ENCODE measurements at places on chromosomes 3 and 15.

DNA sequence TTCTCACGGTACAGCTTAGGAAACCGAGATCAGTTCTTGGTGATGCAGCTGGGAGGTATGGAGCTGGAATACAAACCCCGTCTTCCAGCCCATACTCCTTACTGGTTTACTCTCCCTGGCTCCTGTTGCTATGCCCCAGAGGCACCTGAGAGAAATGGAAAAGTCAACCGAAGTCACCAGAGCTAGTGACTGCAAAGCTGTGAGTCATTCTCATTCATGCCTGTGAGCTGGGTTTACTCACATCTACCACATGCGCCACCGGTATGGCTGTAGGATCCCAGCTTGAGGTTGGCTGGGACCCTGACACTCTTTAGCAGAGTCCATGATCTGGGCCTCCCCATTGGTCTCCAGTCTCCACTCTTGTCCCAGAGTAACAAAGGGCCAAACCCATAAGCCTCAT lies 111.5 kb upstream of the ETV5 start:
- no peaks in the 10 kb centered on the region for H3K4me1 ChIP-seq
- DNase-seq: no peak
- no peak overlapping the region for H3K27ac ChIP-seq
- H3K4me3 ChIP-seq: no peak overlapping the region
- H3K27me3 ChIP-seq: no peaks in the 10 kb centered on the region

DNA sequence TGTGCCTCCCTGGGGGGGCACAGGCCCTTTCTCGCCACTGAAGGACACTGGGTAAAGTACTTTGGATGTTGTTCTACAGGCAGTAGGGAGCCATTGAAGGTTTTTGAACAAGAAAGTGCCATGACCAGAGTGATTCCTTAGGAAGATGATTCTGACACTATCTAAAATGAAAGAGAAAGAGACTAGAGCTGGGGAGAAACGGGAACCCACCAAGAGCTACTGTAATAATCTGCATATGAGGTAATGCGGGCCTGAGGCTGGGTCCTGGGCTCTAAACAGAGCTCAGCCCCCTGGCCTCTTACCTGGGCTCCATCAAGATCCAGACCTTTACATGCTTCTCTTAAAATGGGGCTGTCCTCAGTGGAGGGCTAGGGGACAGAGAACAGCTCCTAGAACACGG lies 24.9 kb downstream of the GRK7 start:
- DNase-seq: no peak
- H3K27ac ChIP-seq: no peak overlapping the region
- H3K4me3 ChIP-seq: no peak overlapping the region
- no peaks in the 10 kb centered on the region for H3K4me1 ChIP-seq

- no peak overlapping the region for H3K4me3 ChIP-seq
- H3K27ac ChIP-seq: peak overlapping the region; percentile 46
- DNase-seq: no peak
- H3K27me3 ChIP-seq: no peaks in the 10 kb centered on the region
Measured at GRCh38 chr3:43388915-43389314, 102.6 kb downstream of the SNRK start.

- H3K4me3 ChIP-seq: no peak overlapping the region
- no peak for DNase-seq
- no peaks in the 10 kb centered on the region for H3K27me3 ChIP-seq
- H3K27ac ChIP-seq: no peak overlapping the region
- no peaks in the 10 kb centered on the region for H3K4me1 ChIP-seq
Measured at GRCh38 chr3:25887907-25888306, 98.0 kb downstream of the OXSM start.

- no peak overlapping the region for H3K4me3 ChIP-seq
- H3K36me3 ChIP-seq: peaks cover 58% of the 10 kb centered on the region
- no peaks in the 10 kb centered on the region for H3K27me3 ChIP-seq
- peak; percentile 68 for DNase-seq
- H3K27ac ChIP-seq: peak overlapping the region; percentile 4
Measured at GRCh38 chr3:172290457-172290856, 157.8 kb downstream of the GHSR start.

GRCh38 chr3:31728403-31728802 lies 195.7 kb downstream of the STT3B start:
- H3K4me3 ChIP-seq: no peak overlapping the region
- no peaks in the 10 kb centered on the region for H3K36me3 ChIP-seq
- no peaks in the 10 kb centered on the region for H3K27me3 ChIP-seq
- H3K4me1 ChIP-seq: peaks cover 13% of the 10 kb centered on the region

GRCh38 chr15:64841344-64842095 lies at the start of gene PLEKHO2:
PLEKHO2 (plus strand) TSS chr15:64841915; CDS start chr15:64842017, 102 bp downstream.
- no peaks in the 10 kb centered on the region for H3K27me3 ChIP-seq
- H3K4me1 ChIP-seq: peaks cover 38% of the 10 kb centered on the region
- H3K36me3 ChIP-seq: peaks cover 9% of the 10 kb centered on the region
- peak; percentile 99 for DNase-seq
- peak within 1 kb of the TSS; percentile 73 for H3K27ac ChIP-seq

GRCh38 chr15:56086566-56086965 lies 93.2 kb upstream of the NEDD4 start:
- H3K4me3 ChIP-seq: no peak overlapping the region
- no peak for DNase-seq
- no peaks in the 10 kb centered on the region for H3K36me3 ChIP-seq
- H3K4me1 ChIP-seq: no peaks in the 10 kb centered on the region

GRCh38 chr3:32685543-32686185 lies 676 bp downstream of the CNOT10 start:
- H3K27me3 ChIP-seq: no peaks in the 10 kb centered on the region
- peak; percentile 17 for DNase-seq
- peak overlapping the region; percentile 86 for H3K4me3 ChIP-seq

DNA sequence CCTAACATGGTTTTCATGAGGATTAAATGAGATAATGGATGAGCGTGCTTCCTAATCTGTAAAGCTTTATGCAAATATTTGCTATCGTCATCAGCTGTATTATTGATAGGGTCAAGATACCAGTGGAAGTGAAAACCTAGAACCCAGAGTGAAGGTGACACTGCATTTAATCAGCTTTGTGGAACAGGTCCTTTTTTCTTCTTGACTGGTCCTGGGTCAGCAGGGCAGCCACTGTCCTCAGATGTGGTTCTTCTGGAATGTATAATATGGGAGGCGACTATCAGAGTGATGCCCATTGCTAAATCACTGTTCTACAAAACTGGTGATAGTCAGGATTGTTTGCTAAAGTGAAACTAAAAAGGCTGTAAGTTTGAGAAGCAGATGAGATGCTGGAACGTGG lies 41.4 kb downstream of the SORD start:
- no peak for DNase-seq
- H3K36me3 ChIP-seq: no peaks in the 10 kb centered on the region
- peaks cover 4% of the 10 kb centered on the region for H3K4me1 ChIP-seq
- no peak overlapping the region for H3K27ac ChIP-seq

GRCh38 chr15:93088200-93088980 lies 621 bp downstream of the RGMA start:
- H3K4me3 ChIP-seq: peak overlapping the region; percentile 29
- peaks cover 15% of the 10 kb centered on the region for H3K4me1 ChIP-seq
- DNase-seq: peak; percentile 37
- no peak overlapping the region for H3K27ac ChIP-seq
- peaks cover 41% of the 10 kb centered on the region for H3K27me3 ChIP-seq
- H3K36me3 ChIP-seq: no peaks in the 10 kb centered on the region

DNA sequence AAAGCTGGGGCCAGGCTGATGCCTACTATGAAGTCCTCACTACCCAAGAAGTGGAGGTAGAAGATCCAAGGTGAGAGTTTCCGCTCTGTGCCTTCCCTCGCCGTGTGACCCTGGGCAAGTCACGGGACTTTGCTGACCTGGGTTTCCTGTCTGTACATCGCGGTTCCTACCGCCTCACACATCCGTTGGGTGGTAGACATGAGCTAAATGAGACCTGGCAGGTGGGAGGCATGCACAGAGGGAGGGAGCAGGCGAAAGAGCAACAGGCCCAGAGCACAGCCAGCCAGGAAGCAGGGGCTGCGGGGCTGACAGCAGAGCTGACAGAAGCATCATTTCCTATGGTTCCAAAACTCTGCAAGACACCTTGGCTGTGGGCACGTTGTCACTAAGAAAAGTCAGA lies 157.3 kb upstream of the BHLHE40 start:
- H3K27me3 ChIP-seq: no peaks in the 10 kb centered on the region
- H3K36me3 ChIP-seq: no peaks in the 10 kb centered on the region
- peaks cover 12% of the 10 kb centered on the region for H3K4me1 ChIP-seq
- DNase-seq: no peak
- H3K27ac ChIP-seq: no peak overlapping the region

DNA sequence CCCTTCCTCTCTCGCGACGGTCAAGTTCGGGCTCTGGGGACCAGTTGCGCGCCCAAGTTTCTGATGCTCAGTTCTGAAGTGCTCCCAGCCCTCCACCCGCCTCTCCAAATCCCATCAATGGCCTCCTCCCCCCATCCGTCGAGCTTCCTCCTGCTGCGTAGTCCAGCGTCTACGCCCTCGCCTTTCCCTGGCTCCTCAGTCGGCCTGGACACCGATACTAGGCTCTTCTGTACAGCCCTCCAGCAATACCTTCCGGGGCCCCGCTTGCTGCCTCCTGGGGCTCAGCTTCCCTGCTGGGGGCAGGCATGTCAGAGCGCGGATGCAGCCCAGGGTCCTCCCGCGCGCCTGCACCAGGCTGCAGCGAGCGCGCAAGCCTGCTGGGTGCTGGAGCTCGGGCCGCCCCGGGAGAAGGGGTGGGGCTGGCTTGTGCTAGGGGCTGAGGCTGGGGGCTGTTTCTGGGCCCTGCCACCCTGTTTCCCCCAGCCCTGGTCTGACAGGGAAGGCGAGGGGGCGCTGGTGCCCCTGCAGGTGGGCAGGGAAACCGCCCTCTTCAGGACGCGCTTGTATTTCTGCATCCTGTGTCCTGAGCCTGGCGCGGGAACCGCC lies 353.3 kb upstream of the SUCLG2 start:
- H3K27ac ChIP-seq: no peak overlapping the region
- H3K27me3 ChIP-seq: no peaks in the 10 kb centered on the region
- H3K4me1 ChIP-seq: no peaks in the 10 kb centered on the region
- no peak overlapping the region for H3K4me3 ChIP-seq

DNA sequence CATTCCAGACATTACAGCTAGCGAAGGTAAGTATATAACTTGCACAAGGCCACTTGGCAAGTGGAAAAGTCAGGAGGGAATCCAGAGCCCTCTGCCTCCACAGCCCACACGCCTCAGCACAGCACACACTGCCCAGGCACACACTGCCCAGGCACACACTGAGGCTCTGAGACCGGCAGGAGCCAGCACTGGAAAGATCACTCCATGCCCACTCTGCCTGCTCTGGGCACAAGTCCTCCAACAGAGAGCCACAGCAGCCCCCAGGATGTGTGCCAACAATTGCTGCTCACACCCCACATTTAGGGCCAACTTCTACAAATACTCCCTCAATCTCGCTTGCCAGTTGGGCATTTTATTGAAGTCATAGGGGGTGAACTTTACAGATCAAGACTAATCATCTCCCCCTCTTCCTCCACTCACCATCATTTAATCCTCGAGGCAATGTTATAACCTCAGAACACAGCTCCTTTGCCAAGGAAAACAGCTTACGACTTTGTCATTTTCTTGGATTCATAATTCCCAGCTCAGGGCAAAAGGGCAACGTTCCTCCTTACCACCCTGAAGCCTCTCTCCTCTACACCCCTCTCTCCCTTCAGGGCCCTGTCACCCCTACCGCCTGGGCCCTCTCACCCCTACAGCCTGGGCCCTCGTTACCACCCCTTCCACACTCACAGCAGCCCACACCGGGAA lies 53.0 kb upstream of the TPM1 start:
- no peak overlapping the region for H3K4me3 ChIP-seq
- DNase-seq: no peak
- no peak overlapping the region for H3K27ac ChIP-seq
- no peaks in the 10 kb centered on the region for H3K36me3 ChIP-seq

DNA sequence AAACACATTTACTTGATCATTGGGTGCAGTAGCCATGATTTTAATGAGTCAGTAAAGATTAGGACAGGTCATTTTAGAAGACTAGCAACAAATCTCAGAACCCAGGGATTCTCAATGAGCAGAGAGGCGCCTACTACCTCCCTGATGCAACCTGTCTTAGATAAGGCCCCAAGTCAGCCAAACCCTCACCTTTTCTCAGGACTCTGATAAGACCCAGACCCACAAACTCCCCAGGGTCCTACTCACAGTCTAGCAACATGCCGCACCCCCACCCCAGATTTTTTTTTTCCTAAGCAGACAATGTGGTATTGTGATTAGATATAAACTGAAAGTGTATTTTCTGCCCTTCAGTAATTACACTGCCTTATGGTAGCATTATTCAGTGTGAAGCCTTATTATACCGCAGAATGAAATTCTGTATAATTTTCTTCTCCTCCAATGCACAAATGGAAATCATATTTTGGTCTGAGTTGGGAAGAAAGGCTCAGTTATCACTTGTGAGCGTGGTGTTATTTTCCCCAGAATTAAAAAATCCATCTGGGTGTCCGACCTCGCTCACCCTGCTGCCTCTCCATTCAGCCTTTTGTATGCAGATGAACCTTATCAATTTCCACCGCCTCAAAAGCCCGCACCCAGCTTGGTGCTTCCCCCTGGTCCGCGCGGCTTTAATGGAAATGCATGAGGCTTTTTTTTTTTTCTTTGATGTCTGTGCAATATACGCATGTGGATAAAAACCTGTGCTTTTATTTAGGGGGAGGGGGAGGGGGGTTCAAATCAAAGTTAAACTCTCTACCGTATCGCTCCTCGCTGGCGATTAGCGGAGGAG lies 122.0 kb upstream of the SOX14 start:
- H3K4me1 ChIP-seq: no peaks in the 10 kb centered on the region
- H3K36me3 ChIP-seq: no peaks in the 10 kb centered on the region
- no peak overlapping the region for H3K27ac ChIP-seq
- no peak for DNase-seq
- H3K27me3 ChIP-seq: peaks cover 4% of the 10 kb centered on the region
- H3K4me3 ChIP-seq: no peak overlapping the region

DNA sequence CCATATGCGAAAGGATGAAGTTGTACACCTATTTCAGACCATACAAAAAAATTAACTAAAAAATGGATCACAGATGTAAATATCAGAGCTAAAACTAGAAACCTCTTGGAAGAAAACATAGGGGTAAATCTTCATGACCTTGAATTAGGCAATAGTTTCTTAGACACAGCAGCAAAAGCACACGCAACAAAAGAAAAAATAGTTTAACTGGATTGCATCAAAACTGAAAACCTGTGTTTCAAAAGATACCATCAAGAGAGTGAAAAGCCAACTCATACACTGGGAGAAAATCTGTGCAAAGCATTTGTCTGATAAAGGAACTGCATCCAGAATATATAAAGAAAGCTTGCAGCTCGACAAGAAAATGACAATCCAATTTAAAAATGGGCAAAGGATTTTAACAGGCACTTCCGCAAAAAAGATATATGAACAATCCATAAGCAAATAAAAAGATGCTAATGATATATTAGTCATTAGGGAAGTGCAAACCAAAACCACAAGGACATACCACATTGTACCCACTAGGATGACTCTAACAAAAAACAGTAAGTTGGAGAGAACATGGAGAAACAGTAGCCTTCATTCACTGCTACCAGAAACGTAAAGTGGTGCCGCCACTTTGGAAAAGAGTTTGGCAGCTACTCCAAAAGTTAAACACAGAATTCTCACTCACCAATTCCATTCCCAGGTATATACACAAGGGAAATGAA lies 263.1 kb downstream of the ADAMTS17 start:
- H3K36me3 ChIP-seq: no peaks in the 10 kb centered on the region
- peaks cover 5% of the 10 kb centered on the region for H3K4me1 ChIP-seq
- H3K4me3 ChIP-seq: no peak overlapping the region
- H3K27me3 ChIP-seq: no peaks in the 10 kb centered on the region
- no peak for DNase-seq

- H3K36me3 ChIP-seq: no peaks in the 10 kb centered on the region
- DNase-seq: no peak
- no peaks in the 10 kb centered on the region for H3K27me3 ChIP-seq
- H3K4me1 ChIP-seq: no peaks in the 10 kb centered on the region
- H3K4me3 ChIP-seq: no peak overlapping the region
Measured at GRCh38 chr3:7447197-7447769, 586.4 kb downstream of the GRM7 start.

Measured in SJSA1 (cell line).